ENCODE measurements at places on chromosomes 3 and 15. TPM values are rescaled to one million over a fixed set of nuclear protein-coding genes. Genes with fewer than 3 reads are reported as not detected.

Gene GPR27
- total RNA-seq, result not detected

Gene CHRNA3
- total RNA-seq, result not detected

Gene RAD51
- total RNA-seq, result 1.6 TPM

Gene SPINK8
- not detected for total RNA-seq

Gene CCR2
- total RNA-seq, result not detected

Gene HOMER2
- total RNA-seq, result 0.20 TPM

Gene ZNF774
- total RNA-seq, result 0.79 TPM

Gene FRMD5
- 1.5 TPM for total RNA-seq

Gene CDC25A
- total RNA-seq, result 5.0 TPM

Gene ACKR2
- total RNA-seq, result 4.8 TPM

Gene ASTE1
- total RNA-seq, result 3.5 TPM

Gene EXD1
- not detected for total RNA-seq

Gene SUCLG2
- total RNA-seq, result 30.1 TPM

Gene GPR176
- 14.4 TPM for total RNA-seq

Gene XIRP1
- not detected for total RNA-seq

Gene BCHE
- total RNA-seq, result 36.5 TPM

Gene ZCWPW2
- total RNA-seq, result under 0.01 TPM

Gene MB21D2
- 3.0 TPM for total RNA-seq

Gene GOLGA8N
- 0.60 TPM for total RNA-seq

Gene NANOGP8
- total RNA-seq, result not detected

Gene CSPG5
- total RNA-seq, result under 0.01 TPM

Gene FILIP1L
- total RNA-seq, result 22.0 TPM

Gene SPSB4
- under 0.01 TPM for total RNA-seq

Gene AMIGO3
- under 0.01 TPM for total RNA-seq

Gene IP6K1
- 37.3 TPM for total RNA-seq

Gene IL17RB
- total RNA-seq, result not detected

Gene ADAMTS7
- total RNA-seq, result 7.0 TPM

Gene IL5RA
- total RNA-seq, result not detected

Gene IMPG2
- 0.99 TPM for total RNA-seq

Gene NUP210
- total RNA-seq, result 0.20 TPM

Gene SLC35G2
- 24.2 TPM for total RNA-seq

Gene CACNA2D2
- under 0.01 TPM for total RNA-seq

Gene RHCG
- total RNA-seq, result not detected

Gene IL12A
- total RNA-seq, result 0.44 TPM

Gene SST
- total RNA-seq, result not detected

Gene FBXL22
- 0.20 TPM for total RNA-seq

Gene TM6SF1
- 30.9 TPM for total RNA-seq

Gene MAP6D1
- total RNA-seq, result 1.7 TPM

Gene GOLGA8T
- total RNA-seq, result not detected

Gene TMEM108
- not detected for total RNA-seq

Gene NR2E3
- 0.20 TPM for total RNA-seq

Gene ETV5
- 20.9 TPM for total RNA-seq

Gene MEX3B
- 7.0 TPM for total RNA-seq

Gene ADGRG7
- not detected for total RNA-seq
